ENCODE measurements at places on chromosomes 5 and 9.

GRCh38 chr5:1801222-1801966 is at the start of gene NDUFS6:
NDUFS6 (plus strand) TSS chr5:1801407; CDS start chr5:1801418, 11 bp downstream.
- DNase-seq: peak; percentile 44

GRCh38 chr5:79521156-79521555 is 7.2 kb upstream of the HOMER1 start:
- no peak for DNase-seq

DNA sequence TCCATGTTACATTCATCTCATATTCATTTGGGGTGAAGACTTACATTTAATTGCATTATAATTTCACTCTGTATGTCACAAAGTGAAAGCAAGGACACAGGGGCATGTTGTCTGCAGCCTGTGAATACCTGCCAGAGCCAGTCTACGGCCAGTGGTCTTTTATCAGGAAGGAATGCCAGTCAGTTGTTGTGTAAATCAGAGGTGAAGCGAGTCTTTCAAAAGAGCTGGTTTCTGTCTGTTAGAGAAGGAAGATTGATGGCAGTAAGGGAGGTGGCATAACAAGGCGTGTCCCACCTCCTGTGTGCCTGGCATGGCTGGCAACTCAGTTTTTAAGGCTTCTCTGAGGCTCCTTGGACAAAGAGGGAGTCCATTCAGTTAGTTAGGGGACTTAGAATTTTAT is 18.1 kb upstream of the SYK start:
- no peak for DNase-seq

DNA sequence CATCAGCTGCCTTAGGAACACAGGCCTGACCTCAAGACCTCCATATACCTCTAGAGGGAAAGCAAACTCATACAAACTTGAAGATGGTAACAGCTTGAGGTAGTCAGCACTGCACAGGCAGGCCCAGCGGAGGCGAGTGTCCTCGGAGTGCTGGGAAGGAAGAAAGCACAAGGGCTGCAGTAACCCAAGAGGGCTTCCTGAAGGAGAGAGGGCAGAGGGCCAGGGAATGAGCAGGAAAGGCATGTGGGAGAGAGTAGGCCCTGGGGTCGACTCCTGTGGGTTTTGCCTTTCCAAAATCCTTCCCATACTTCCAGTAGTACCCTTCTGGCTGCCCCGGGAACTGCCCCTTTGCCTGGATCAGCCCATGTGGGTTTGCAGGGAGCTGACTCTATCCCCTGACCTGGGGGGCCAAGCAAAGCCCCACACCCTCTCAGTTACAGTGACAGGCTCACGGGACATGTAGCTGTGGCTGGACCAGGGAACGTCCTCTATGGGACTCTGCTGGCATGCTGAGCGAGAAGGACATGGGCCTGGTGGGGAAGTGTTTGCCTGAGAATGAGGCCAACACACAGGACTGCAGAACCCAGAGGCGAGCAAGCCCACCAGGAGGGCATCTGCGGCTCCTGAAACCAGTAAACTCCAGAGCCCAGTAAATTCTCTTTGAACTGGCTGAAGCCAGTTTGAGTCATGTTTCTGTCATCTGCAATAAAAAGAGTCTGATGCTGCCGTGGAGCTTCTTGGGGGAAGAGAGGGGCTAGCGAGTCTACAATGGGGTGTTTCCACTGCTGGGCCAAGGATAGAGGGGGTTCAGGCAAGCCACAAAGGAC is 64.1 kb downstream of the COL23A1 start:
- no peak for DNase-seq

DNA sequence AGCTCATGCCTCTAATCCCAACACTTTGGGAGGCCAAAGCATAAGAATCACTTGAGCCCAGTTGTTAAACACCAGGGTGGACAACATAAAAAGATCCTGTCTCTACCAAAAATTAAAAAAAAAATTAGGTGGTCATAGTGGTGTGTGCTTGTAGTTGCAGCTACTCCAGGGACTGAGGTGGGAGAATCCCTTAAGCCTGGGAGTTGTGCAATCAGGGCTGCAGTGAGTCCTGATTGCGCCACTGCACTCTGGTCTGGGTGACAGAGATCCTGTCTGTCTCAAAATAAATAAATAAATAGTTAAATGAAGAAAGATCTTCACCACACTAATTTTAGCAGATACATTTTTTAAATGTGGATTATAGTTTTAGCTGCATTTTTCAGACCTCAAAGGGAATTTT is 433.2 kb downstream of the MAT2B start:
- no peak for DNase-seq

DNA sequence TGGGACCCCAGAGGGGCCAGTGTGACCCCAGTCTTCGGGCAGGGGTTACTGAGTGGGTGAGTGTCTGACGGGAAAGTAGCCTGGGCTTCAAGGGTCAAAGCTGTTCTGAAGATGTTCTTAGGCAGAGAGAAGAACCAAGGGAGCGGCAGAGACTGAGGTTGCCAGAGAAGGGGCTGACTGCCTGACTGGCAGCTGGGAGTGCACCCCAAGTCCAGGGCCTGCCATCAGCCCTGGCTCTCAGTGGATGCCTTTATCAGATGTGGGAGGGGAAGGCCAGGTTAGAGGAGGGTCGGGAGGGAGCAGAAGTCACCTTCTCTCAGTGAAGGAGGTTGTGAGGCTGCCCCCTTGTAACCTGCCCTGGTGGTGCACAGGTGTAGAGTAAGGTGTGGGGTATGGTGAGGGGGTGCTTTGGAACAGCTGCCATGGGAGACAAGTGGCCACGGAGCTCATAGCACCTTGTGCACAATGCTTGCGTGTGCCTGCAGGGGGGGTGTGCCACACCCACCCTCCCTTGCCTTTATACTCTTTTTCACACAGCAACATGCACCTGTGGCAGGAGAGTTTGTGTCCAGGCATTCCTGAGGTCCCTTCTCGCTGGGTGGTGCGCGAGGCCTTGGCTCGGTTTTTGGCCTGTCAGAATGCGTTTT is 18.9 kb downstream of the RALGPS1 start:
- no peak for DNase-seq
